NCI-H774 (cell line): ENCODE measurements at places on chromosomes 2 and 18.

- DNase-seq: no peak
Observed at GRCh38 chr18:31774477-31774785, 13.8 kb upstream of the SLC25A52 start.

DNA sequence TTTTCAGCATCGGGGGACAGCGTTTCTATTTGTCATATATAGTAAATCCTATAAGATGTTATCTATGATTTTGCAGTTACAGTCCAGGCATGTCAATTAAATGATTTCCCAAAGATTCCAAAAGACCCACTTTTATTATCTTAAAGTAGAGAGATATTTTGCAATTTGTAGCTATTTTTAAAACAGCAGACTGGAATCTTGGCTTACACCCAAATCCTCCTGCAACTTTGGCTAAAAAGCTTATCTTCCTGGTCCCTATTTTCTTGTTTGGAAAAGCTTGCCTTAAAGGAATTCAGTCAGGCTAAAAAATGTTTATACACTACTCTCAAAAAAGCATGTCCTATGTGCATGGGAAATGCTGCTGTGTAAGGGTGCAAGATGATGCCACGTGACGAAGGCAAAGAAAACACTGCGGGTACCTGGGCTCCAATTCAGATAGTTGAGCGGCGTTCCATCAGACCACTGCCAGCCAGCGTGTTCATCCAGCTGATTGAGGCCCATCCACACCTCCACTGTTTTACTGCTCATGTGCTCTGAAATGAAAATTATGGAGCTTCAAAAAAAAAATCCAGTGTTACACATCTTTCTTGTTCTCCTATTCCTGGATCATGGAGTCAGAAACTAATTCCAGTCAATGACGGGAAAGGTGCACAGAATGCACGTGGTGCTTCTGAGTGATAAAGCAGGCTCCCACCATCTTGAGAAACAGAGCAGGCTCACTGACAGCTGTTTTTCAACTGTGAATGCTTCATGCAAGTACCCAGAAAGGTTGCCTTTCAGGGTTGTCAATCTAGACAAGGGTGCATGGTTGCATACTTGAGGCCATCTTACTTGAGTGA is 33.8 kb downstream of the PLA2R1 start:
- DNase-seq: no peak

- no peak for DNase-seq
Observed at GRCh38 chr2:39058101-39058500, 62.8 kb downstream of the SOS1 start.

GRCh38 chr2:167771628-167772027 is 475.8 kb downstream of the STK39 start:
- no peak for DNase-seq

DNA sequence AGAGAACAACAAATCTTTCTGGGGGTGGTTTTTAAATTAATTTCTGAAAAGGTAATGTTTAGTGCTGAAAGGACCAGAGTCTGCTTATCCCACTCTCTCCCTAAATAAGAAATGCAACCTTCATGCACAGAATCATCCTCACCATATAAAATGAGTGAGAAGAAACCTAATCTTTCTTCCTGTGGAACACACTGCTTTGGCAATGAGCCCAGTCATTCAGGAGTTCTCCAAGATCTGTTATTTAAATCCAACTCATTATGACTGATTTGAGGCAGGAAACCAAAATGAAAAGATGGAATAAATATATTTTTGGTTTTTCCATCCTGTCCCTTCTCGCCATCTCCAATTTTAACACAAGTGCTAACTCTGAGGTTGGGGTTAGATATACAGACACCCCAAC is 228.3 kb downstream of the SRBD1 start:
- DNase-seq: no peak

DNA sequence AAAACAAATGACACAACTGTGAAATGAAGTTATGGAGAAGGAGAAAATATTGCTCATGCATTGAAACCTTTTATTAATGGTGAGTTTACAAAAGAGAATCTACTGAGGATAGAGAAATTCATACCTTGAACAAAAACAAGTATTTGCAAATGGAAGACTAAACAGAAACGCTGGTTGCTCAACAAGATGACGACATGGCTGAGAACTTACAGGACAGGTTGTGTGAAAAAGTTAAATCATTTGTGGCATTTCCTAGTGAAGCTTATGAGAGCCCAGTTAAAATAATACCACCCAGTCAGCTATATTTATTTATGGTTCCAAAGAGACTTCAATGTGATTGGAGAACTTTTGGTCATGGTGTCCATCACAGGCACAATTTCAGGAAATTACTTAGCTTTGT is 148.6 kb upstream of the PKDCC start:
- no peak for DNase-seq

DNA sequence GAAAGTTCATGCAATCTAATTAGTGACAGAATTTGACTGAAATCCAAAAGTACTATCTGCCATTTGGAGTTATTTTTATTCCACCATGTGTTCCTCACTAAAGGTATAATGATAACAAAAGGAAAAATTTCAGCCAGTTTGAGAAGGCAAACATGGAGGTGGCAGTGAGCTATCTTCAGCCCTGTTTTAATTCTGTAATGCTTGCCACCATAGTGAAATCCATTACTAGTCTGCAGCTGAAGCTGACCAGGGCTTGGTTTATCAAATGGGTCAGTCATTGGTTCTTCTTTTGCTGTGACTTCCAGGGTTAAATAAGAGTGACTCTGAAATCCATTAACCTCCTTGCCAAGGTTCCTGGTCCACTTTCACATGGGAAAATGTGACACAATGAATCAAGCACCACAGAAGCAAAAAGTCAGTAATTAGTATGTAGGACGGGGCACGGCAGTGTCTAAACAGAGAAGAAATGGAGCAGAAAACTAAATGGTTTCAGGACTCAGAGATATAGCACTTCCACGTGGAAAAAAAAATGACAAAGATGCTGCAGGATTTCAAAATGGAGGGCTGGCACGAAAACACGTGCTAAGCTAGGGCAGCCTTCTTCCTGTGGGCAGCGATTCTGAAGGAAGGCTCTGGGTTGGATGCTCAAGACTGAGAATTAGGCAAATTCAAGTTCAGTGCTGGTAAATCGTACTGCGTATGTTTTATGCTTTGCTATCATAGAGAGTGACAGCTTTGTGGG is 87.2 kb downstream of the EPHA4 start:
- DNase-seq: no peak

GRCh38 chr18:73768043-73768442 is 379.6 kb downstream of the FBXO15 start:
- DNase-seq: peak; percentile 37

- DNase-seq: no peak
Observed at GRCh38 chr2:105299290-105299689, 30.2 kb downstream of the TGFBRAP1 start.

GRCh38 chr2:48250943-48251342 is 279.0 kb upstream of the STON1 start:
- DNase-seq: no peak

GRCh38 chr2:80016171-80016570 is 288.4 kb downstream of the LRRTM1 start:
- DNase-seq: no peak

DNA sequence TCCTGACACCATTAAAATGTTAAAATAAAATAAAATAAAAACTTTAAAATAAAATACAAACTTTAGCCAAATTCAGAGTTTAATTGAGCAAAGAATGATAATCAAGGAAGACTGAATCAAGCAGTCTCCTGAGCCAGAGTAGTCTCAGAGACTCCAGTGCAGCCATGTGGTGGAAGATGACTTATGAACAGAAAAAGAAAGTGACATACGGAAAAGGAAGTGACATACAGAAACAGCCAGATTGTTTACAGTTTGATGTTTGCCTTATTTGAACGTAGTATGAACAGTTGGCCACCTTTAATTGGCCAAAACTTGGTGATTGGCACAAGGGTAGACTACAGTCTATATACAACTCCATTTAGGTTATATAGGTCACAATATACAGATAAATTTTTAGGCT is 787.2 kb downstream of the ADCYAP1 start:
- no peak for DNase-seq

DNA sequence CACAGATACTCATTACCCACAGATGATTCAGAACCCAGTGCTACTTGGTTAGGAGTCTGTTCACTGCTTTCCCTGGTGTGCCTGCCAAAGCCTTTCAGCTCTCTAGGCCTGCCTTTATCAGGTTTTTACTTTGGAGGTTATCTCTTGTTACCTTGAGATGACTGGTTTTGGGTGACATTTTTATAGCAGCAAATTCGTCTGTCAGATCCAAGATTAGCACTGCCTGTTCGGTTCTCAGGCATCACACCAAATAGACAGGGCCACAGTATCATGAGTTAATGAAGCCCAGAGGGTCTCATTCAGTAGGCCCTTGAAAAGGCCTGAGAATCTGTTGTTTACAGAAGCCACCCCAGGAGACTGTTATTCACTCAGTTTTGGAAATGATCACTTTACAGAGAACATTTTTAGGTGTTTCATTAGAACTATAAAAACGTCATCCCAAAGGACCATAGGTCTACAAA is 121.2 kb downstream of the OSBPL6 start:
- DNase-seq: no peak

GRCh38 chr2:231063347-231063746 is 6.7 kb downstream of the PSMD1 start:
- no peak for DNase-seq

- DNase-seq: no peak
Observed at GRCh38 chr2:176356251-176356650, 87.0 kb downstream of the MTX2 start.

DNA sequence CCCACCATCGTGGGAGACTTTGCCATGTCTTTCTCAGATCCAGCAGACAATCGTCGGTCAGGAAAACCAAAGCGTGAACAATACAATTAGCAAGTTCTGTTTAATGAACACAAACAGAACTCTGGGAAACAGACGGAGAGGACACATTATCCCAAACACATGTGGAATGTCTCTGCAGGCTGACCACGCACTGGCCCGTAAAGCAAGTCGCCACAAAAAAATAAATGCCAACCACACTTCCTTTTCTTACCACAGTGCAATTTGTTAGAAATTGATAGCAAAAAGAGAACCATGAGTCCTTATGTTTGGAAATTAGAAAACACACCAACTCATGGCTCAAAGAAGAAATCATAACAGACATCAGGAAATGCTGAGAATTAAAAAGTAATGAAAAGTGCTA is 210.9 kb downstream of the TWIST2 start:
- no peak for DNase-seq

DNA sequence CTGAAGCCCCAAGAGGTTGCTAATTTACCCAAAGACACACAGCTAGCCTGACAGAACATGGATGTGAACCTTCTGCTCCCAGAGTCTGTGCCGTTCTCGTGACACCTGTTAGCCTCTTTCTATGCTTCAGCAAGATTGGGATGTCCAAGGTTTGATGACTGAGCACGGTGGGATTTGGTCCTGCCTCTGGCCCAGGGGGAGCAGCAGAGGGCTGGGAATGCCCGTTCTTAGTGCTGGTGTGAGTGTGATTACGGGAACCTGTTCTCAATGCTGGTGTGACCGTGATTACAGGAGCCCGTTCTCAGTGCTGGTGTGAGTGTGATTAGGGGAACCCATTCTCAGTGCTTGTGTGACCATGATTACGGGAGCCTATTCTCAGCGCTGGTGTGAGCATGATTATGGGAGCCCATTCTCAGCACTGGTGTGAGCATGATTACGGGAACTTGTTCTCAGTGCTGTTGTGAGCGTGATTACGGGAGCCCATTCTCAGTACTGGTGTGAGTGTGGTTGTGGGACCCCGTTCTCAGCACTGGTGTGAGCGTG is 67.3 kb upstream of the SNTG2 start:
- no peak for DNase-seq

DNA sequence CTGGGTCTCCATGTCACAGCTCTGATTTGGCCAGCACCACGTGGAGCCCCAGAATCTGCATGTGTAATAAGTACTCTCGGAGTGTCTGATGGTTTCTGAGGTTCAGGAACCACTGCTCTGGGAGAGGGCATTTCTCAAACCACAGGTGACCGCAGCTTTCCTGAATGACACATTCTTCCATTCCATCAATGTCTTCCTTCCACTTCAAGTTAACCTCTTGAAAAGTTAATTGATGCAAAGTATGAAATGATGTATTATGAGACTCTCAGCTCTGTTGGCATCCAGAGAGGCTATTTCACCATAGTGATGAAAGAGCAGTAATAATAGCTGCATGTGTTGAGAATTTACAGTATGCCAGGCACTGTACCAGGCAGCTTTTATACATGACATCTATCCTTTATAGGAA is 61.3 kb upstream of the CRIM1 start:
- DNase-seq: no peak

GRCh38 chr2:70121627-70122372 is 34.5 kb downstream of the PCBP1 start:
- DNase-seq: no peak

DNA sequence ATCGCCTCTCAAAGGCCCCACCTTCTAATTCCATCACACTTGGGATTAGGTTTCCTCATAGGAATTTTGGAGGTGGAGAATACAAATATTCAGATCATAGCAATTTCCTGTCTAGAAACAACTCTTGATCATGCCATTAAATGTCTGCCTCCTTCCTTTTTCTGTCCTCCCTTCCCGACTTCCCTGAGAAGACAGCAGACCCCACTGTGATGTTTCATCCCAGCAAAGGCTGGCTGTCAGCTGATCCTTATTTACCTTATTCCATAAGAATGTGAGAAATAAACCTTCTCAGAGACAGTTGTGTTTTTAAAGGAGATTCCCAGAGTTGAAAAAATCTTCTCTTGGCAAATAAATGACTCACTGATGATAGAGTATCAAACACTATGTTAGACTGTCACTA is 133.9 kb downstream of the TDRD15 start:
- DNase-seq: no peak

DNA sequence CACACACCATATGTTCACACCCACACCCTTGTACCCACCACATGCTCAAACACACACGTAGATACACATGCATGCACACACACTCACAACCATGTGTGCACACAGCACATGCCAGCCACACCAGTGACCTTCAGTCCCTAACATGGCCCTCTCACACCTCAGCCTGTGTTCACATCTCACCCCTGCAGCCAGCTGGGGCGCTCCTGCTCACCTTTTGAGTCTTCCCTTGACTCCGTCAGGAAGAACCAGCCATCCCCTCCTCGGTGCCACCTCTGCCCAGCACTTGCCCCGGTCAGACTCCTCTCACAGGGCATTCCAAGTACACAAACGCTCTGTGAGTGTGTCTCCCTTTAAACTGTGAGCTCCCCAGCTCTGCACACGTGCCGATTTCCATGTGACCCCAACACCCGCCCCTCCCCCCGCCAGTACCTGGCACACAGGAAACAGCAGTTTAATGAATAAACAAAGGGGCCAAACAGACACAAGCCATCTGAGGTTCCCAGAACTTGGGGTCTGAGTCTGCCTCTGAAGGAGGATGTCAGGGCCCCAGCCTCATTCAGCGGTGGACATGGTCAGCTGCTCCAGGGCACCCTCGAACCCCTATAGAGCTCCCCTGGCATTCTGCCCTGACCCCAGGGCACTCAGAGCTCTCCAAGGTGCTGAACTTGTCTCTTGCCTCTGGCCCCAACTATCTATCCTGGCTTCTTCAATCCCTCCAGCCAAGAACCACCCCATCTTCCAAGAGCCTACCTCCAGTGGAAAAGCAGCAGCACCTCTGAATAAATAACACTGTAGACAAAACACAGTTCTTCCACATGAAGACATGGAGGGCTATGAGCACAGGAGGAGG is 252.9 kb downstream of the ATAD2B start:
- DNase-seq: no peak

- DNase-seq: no peak
Observed at GRCh38 chr2:47869859-47870595, 36.3 kb downstream of the FBXO11 start.
